Stimulated activated CD4-positive, alpha-beta T cell treated with anti-CD3 and anti-CD28 coated beads, TNF-alpha, amount 100 ng/mL, for 1 hour (primary cell): ENCODE measurements at places on chromosomes 13 and 19.

GRCh38 chr13:31522396-31522795 is 216.9 kb upstream of the RXFP2 start:
- DNase-seq: no peak

GRCh38 chr13:43879755-43880181 is at the start of gene LACC1:
TSS of gene LACC1 (plus strand) at chr13:43879904. CDS start at chr13:43880986, 1,082 bp downstream.
- no peak for DNase-seq

- DNase-seq: no peak
These were observed 471.0 kb downstream of the TBC1D4 start for GRCh38 chr13:75010941-75011340.

- DNase-seq: no peak
These were observed 10.2 kb upstream of the SLC7A9 start for GRCh38 chr19:32879741-32880140.

DNA sequence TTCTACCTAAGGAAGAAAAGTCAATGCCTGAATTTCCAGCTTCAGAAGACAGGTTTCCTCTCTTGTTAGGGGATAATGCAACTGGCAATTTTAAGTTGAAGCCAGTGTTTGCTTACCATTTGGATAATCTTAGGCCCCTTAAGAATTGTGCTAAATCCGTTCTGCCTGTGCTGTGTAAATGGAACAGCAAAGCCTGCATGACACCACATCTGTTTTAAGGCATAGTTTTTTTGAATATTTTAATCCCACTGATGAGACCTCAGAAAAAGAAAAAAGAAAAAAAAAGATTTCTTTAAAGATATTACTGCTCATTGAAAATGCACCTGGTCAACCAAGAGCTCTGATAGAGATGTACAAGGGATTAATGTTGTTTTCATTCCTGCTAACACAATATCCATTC is 419.2 kb downstream of the SLITRK6 start:
- DNase-seq: no peak

- DNase-seq: no peak
These were observed 102.8 kb downstream of the STARD13 start for GRCh38 chr13:33182729-33183128.

- DNase-seq: no peak
These were observed 9.8 kb downstream of the ZGLP1 start for GRCh38 chr19:10299545-10300458.

DNA sequence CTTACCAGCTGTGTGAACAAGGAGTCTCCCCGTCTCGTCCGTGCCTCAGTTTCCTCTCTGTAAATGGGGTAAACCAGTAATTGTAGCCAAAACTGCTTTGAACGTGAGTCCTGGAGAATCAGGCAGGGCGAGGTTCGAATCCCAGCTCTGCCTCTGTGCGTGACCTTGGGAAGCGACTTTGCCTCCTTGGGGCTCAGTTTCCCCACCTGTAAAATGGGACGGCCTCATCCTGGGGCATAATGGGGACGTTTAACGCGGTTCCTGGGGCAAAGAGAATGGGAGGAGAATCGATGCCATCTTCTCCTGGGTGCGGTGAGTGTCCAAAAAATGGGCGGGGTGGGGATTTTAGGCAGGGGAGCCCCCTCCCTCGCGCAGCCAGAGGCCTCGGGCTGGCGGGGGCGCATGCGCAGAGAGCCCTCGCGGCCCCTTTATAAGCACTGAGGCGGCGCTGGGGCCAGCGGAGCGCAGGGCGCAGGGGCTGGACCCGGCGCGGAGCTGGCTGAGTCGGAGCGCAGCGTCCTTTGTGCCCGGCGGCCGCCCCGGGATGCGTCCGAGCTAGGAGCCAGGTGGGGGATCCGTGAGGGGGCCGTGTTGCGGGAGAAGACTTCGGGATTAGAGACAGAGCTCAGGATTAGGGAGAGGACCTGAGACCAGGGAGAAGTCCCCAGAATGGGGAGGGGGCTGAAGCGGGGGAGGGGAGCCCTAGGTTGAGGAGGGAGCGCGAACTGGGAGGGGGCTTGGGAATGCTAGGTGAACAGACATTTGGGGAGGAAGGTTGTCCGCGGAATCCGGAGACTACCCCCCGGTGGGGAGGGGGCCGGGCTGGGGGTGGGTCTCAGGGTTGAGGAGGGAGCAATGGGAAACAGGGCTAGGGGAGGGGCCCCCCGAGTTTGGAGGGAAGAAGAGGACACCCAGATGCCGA is at the start of gene NCAN:
Gene NCAN, plus strand, starts transcription at position 460 of the 922 bp plus-strand sequence. CDS start 4,996 bp downstream, outside the sequence.
- no peak for DNase-seq

GRCh38 chr19:13016628-13017305 is 21.5 kb downstream of the NFIX start:
- no peak for DNase-seq

DNA sequence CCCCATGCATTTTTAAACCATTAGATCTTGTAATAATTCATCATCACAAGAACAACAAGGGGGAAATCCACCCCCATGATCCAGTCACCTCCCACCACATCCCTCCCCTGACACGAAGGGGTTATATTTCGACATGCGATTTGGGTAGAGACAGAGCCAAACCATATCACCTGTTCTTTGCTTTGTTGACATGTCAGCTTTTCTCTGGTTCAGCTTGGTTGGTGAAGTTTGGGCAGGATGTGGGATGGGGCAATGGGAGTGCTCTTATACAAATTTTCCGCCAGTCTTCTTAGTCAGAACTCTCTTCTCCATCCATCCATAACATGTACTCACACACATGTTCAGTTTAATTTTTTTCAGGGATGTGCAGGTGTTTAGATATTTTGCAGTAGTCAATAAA is 12.9 kb downstream of the TPP2 start:
- no peak for DNase-seq

GRCh38 chr19:53883741-53884140 is 1.7 kb downstream of the PRKCG start:
- no peak for DNase-seq

DNA sequence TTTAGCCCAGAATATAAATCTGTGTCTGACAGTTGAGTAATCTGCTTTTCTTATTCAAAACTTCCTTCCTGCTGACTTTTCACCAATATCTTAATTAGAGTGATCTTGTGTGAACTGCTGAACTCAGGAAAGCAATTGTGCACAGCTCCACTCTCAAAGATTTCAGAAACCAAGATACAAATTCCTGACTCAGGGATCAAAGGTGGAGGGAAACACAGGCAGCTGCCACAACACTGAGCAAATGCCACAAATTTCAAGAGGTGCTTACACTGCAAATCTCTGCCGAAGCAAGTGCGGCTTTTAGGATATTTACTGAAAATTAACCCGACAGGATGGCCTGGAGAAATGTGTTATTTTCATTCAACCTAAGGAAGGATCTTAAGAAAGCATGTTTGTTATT is 111.4 kb downstream of the STOML3 start:
- no peak for DNase-seq

DNA sequence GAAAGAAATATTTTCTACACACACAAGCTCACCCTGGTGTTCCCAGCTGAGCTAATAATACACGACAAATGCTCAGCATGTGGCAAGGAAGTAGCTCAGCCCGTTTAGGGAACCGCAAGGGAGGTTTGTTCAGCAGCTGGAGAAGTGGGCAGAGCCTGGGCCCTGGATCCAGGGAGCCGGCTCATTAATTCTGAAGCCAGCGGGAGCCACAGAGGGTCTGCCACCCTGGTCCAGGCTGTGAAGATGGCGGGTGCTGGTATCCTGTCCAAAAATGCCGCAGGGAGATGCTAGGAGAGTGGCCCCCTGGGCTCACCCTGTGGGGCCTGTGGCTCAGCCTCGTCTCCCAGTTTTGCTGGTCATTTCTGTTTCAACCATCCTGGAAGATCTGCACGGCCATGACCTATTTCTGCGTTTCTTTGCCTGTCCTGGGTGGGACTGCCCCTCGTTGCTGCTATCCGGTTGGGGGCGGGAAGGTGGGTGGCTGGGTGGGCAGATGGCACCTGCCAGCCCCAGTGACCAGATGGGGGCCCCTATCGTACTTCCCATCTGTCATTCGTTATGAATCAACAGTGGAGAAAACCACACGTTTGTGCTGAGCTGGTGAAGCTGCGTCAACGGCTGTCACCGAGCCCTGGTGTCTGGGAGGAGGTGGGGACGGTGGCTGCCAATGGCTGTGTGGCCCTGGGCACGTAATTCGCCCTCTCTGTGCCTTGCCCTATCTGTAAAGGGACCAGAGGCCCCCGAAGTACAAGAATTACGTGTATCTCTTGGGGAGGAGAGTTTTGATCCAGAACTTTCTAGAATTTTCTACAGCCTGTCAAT is 2.7 kb upstream of the GNA15 start:
- DNase-seq: peak; percentile 36

- DNase-seq: no peak
These were observed 56.9 kb downstream of the STK24 start for GRCh38 chr13:98519976-98520375.

GRCh38 chr19:11587302-11587974 is 9.8 kb upstream of the ZNF627 start:
- DNase-seq: peak; percentile 76

- peak; percentile 53 for DNase-seq
These were observed 4.4 kb upstream of the PROZ start for GRCh38 chr13:113153810-113154748.

DNA sequence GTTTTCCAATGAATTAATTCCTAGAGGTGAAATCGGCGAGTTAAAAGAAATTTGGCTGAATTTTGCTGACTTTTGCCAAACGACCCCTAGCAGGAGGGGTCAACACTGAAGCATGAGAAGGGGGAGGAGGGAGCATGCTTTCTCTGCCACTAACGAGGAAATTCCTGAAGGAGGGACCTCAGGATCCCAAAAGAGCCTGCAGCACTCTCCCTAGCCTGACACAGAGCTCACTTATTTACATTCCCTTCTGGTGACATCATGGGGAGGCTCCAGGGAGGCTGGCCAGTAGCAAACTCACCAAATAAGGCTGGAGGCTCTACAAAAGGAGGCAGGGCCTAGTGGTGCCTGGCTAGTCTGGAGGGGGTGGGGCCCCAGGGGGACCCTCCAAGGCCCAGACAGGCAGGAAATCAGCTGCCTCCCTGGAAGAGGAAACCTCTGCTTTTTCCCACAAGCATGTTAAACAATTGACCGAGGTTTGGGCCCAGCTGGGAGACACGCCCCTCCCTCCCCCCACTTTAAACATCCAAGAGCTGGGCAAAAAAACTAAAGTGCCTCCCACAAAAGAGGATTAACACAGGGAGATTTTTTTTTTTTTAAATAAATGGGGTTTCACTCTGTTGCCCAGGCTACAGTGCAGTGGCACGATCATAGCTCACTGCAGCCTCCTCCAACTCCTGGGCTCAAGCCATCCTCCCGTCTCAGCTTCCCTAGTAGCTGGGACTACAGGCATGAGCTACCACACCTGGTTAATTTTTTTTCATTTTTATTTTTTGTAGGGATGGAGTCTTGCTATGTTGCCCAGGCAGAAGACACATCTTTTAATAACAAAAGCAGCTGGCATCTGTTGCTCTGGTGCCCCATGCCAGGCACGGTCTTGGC is 2.1 kb downstream of the DAPK3 start:
- DNase-seq: no peak

DNA sequence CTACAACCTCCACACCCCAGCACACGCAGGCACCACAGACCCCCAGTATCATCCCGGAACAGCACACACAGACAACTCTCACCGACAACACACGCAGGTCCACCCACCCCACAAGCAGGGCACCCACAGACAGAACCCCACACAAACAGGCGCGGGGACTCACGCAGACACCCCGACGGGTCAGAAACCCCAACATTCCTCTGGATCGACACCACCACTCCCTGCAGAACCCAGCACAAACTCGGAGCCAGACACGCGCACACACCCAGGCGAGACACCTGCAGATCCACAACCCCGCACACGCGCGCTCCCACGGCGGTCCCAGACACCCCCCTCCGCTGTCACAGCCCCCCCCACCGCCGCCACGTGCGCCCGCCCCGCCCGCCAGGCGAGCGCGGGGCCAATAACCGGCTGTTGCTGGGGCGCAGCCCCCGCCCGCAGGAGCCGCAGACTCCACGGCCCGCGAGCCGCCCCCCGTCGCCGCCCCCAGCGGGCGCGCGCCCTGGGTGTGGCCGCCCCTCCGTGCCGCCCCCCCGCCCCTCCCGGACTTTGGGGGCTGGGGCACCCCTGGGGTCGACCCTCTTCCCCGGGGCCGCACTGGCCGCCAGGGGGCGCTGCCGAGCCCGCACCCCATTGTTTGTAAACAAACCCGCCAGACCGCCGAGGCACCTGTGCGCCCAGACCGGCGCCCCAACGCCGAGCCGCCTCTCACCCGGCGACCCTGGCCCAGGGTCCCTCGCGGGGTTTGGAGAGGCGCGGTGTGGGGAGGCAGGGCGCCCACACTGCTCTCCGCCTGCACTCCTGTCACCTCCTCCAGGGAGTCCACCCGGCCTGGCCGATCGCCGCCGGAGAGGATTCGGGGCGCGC is 712 bp downstream of the BBC3 start:
- peak; percentile 60 for DNase-seq

DNA sequence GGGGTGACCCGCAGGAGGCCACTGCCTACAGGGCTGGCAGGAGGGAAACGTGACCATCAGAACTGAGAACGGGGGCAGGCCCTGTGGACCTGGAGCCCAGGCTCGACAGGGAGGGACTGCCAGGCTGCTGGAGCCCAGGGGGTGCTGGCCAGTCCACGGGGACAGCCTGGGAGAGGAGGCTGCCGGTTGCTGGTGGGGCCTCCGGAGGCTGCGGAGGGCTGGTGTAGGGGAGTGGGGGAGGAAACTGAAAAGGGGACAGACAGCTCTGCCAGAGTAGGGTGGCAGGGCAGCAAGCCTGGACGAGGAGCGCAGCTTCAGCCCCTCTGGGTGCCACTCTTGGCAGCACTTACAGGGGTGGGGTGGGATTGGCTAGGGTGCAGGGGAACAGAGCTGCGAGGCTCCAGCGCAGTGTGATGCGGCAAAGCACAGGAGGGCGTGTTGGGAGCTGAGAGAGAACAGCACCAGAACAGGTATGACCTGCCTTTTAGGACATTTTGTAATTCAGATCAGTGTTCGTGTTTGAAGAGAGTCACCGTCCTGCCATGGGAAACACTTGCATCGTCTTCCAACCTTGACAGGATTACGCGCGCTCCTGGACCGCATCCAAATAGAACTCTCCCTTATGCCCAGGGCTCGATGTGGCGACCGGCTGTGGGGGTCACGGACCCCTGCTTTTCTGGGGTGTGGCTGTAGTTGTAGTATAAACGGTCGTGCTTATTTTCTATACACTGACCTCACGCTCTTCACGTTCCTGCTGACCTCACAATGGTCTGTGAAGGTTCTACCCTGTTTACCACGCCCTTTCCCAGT is 19.9 kb upstream of the ARHGEF7 start:
- no peak for DNase-seq

DNA sequence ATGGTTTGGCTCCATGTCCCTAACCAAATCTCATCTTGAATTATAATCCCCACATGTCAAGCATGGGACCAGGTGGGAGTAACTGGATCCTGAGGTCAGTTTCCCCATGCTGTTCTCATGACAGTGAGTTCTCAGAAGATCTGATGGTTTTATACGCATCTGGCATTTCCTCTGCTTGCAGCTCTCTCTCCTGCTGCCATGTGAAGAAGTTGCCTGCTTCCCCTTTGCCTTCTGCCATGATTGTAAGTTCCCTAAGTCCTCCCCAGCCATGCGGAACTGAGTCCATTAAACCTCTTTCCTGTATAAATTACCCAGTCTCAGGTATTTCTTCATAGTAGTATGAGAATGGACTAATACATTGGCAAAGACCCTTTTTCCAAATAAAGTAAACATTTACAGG is 96.8 kb downstream of the TSHZ3 start:
- DNase-seq: no peak

GRCh38 chr19:51439021-51439465 is 19.2 kb downstream of the SIGLEC8 start:
- no peak for DNase-seq

GRCh38 chr13:77374786-77375185 is 47.9 kb upstream of the MYCBP2 start:
- no peak for DNase-seq

- DNase-seq: no peak
These were observed 175.6 kb upstream of the SLITRK6 start for GRCh38 chr13:85974608-85975366.
